ENCODE measurements at places on chromosomes 6 and 20.

DNA sequence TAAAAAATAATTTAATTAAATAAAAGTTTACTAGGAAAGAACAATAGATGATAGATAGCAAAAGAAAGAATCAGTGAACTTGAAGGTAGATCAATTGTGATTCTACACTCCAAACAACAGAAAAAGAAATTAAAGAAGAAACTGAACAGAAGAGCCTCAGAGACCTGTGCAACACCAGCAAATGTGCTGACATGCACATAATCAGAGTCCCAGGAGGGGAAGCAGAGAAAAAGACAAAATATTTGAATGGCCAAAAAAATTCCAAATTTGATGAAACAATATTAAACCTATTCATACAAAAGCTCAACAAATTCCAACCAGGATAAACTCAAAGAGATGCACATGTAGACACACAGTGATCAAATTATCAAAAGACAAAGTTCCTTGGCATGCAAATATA, 267.5 kb upstream of the OPRM1 start:
- DNase-seq = no peak

- no peak for DNase-seq
Measured at GRCh38 chr20:63895952-63896263, 982 bp downstream of the DNAJC5 start.

DNA sequence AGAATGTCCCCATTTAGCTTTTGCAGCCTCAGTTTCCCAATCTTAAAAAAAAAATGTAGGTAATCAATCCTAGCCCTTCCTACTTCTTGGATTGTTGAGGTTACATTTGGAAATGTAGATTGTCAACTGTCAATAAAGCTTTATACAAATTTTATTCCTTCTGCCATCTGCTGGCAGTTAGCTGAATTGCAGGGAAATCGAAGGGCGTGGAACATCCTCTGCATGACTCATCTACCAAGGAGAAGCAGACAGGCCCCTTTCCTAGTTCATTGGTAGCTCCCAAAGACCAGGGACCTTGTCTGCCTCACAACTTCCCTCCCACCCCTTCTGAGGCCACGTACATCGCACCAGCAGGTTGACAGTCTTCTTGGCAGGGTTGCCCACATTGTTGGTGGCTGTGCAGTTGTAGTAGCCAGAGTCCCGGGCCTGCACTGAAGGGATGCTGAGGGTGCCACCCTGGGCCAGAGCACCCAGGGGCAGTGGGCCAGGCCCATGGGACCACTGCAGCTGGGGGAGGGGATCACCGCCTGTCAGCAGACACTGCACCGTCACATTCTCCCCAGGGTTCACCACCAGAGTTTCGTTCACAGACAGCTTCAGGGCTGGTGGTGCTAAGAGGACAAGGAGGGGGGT, 43.6 kb downstream of the MDGA1 start:
- DNase-seq = peak; percentile 36

DNA sequence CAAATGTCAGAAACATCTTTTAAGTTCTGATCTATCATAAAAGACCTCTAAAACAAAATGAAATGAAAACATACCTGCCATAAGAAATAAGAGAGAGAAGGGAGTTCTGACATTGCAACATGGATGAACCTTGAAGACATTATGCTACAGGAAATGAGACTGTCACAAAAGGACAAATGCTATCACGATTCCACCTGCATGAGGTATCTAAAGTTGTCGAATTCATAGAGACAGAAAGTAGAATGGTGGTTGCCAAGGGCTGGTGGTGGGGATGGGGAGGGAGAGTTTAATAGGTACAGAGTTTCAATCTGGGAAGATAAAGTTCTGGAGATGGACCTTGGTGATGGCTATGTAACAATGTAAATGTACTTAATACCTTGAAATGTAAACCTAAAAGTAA, 3.3 kb downstream of the EZR start:
- no peak for DNase-seq

- no peak for DNase-seq
Measured at GRCh38 chr6:155485756-155486155, 30.1 kb upstream of the NOX3 start.

- DNase-seq = no peak
Measured at GRCh38 chr6:167588181-167588919, 238.4 kb upstream of the AFDN start.

DNA sequence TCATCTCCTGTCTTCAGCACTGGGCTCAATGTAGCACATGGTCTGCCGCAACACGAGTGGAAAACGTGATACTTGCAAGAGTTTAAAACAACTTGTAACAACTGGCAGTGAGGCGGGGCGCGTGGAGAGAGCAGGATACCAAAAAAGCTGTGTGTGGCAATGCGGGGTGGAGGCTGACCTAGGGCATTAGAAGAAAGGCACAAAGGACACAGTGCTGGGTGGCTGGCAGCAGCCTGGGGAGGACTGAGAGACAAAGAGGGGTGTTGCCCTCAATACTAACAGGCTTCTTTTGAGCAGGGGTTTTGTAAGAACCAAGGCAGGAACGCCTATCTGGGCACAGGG, 1.5 kb upstream of the GFOD1 start:
- no peak for DNase-seq

- DNase-seq = no peak
Measured at GRCh38 chr6:145067430-145067829, 667.9 kb downstream of the EPM2A start.

DNA sequence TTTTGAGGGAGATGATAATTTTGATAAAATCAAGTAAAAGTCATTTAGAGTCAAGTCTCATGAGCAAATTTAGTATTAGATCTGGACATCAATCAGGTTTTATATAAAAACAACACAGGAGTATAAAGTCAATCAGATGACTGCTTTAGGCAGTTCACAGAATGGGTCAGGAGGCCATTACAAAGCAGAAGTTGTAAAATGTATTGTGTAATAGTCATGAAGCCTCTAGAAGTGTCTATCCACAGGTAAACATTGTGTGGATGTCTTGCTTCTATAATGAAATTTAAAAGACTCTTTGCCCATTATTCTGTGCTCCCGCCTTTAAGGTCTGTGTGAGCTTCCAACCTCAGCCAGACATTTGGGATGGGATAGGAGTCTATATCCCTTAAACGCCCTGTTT, 28.8 kb downstream of the MAP7 start:
- DNase-seq = no peak

DNA sequence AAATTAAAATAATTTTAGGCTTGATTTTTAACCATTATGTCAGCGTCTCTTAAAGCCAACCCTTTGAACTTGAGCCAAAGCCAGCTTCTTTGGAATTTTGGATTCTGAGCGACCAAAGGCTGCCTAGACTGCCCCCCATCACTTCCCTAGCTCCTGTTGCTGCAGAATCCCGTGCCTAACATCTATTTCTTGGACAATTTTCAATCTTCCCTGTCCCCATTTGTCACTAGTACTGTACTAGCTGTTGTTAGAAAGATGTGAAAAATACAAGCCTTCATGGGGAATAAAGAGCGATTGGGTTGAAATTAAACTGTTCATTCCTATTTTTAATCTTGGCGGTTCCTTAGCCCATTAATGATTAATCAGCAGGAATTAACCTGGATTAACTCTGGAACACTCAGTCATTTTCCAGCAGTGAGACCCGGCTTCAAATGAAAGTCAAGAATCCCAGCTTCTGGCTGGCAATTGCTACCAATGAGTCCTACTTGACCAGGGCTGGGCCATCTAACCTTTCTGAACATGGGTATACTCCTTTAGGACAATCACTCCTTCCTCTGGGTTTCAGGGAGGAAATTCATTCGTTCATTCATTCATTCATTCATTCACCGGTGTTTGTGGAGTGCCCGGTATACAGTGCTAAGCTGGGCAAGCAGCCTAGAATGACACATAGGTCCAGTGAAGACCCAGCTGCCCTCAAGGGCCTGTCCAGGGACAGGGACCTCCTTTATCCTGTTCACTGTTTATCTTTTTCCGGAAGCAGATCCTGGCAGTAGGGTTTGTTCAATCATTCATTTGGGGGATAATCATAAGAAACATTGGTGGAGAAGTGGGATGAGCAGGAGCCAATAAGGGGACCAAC, 1.4 kb upstream of the RRBP1 start:
- DNase-seq = no peak

- no peak for DNase-seq
Measured at GRCh38 chr20:1196634-1197033, 6.6 kb upstream of the C20orf202 start.

DNA sequence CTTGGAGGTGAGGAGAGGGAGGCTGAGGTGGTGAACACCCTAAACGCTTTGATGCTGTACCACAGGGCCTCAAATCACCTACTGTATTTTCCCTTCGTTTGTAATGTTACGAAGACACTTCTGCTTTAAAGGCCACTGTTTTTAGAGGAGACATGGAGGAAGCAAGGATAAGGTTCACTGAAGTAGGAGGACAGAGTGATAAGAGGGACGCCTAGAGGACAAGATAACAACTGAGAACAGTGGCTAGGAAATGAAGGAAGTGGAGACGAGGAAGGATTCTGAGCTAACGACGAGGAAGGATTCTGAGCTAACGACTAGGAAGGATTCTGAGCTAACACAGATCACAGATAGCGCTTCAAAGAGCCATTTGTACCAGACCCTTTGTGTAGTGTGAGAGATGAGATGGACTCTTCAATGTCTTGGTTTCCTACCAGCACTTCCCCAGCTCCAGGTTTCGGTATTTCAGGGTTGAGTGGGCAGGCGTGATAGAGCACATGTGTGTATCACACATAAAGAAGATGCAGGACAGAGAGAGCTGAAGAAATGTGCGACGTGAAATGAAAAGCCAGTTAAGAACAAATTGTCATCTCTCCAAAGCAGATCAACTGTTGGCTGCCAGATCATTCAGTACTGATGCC, 7.5 kb downstream of the SF3B5 start:
- DNase-seq = no peak

DNA sequence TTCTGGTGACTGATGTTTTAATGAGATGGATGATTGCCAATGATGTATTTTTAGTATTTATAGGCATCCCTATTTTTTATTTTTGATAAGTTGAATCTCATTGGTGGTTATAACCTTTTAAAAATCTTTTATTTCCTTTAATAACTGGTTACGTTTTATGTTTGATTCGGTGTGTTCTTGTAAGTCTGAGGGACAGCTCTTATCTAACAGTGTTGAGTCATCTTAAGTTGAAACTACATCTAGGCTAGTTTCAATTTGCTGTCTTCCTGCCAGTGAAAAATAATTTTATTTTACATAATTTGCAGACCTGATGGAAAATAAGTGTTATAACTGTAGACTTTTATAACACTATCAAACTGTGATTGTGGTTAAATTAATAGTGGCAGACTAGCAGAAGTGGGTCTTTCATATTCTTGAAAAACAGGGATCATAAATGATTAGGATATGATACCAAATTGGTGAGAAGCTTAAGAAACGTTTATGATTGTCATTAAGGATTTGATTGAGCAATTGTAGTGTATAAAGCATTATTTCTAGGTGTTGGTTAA, 4.6 kb downstream of the AFDN start:
- no peak for DNase-seq

DNA sequence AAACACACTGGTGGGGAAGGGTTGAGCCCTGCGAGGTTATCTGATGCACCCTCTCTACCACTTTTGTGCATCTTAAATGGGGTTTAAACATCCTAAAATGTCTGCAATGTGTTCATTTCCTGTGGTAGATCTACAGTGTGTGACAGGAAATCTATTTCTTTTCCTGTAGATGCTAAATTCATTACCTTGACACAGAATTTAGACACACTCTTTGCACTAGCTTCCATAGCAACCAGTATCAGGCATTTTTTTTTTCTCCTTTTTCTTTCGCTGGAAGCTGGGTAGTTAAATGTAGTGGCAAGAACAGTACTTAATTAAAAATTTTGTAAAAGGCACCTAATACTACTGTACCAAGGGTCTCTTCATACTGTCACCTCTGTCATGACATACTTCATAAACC, 141.1 kb downstream of the RFPL4B start:
- DNase-seq = no peak

GRCh38 chr6:54719131-54719530, 127.4 kb upstream of the FAM83B start:
- peak; percentile 92 for DNase-seq

DNA sequence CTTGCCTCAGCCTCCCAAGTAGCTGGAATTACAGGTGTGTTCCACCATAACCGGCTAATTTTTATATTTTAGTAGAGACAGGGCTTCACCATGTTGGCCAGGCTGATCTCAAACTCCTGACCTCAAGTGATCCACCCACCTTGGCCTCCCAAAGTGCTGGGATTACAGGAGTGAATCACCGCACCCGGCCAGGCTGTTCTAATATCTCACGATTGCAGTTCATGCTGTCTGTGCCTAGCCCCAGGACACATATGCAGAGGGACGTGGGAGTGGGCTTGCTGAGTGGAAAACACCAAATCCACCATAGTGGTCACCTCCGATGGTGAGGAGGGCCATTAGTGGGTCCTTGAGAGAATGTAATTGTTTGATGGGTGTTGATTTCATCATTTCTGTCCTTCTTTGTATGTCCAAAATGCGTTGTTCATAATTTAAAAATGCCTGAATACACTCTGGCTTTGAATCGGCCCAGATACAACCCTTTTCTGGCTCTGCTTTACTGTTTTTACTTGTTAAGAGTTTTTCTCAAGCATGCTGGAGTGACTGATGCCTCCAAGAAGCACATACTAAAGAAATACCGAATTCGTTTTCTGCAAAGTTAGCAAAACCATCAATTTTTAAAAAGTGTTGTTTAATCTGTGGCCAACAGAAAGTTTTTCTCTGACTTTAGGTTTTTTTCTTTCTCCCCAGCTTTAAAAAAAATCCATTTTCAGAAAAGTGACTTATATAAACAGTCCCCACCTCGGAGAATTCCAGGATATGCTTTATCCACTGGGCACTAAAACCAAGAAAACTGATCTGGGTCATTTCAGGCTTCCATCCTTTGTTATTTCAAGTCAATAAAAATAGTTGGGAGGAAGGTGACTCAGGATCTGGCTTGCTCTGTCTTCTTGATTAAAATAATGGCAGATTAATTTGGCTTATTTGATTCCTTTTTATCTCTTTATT, 18.8 kb upstream of the RALGAPA2 start:
- no peak for DNase-seq

GRCh38 chr6:157840776-157841175, 17.7 kb downstream of the SNX9 start:
- no peak for DNase-seq

DNA sequence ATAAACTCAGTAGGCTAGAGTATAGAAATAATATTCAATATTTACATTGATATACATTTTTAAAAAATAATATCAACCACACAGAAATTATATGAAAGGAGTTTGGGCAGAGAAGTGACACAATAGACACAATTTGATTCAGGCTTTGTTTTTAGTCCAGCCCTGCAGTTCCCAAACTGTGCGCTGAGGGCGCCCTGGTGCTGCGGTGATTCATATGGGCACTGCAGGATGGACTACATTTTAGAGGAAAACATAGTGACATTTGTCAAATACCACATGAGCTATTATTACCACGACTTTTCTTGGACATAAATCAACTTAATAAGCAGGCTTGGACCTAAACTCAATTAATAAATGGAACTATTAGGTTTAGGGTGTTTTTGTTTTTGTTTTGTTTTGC, 364.3 kb upstream of the ID4 start:
- no peak for DNase-seq

Measured in NCI-H1694 treated with DMSO at 0.1 percent for 48 hours (cell line).